NCI-H2081 (cell line): ENCODE measurements at places on chromosomes 6 and 20.
A peak's percentile ranks its signal among the peaks of the same experiment; 100 is the strongest.

DNA sequence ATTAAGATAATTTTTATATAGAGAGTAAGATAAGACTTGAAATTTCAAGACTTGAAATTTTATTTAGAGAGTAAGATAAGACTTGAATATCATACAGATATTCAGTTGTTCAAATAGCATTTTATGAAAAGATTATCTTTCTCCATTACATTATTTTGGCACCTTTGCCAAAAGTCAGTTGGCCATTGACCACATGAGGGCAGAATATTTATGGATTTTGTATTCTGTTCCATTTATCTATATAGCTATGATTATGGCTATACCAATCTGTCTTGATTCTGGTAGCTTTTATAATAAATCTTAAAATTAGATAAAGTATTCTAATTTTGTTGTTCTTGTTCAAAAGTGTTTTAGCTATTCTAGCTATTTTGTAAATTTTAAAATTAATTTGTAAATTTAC is 537.9 kb upstream of the GJE1 start:
- no peak for DNase-seq

GRCh38 chr6:48403587-48403986 is 292.6 kb upstream of the PTCHD4 start:
- DNase-seq = no peak

DNA sequence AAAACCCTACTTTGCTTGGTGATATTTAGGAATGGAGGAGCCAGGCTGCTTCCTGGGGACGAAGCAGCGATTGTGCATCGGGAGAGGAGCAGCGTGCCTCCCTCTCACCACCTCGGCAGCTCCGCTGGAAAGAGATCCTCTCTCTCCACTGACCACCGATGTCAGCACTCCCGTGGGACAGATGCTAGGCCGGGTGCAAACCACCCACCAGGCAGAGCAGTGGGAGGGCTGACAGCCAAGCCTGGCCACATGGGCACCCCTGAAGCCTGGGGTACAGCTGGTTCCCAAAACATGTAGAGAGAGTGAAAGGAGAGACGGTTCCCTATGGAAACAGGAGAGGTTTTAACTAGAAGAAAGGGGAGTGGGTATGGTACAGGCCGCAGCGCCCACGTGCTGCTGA is 220.0 kb downstream of the ANKRD60 start:
- DNase-seq = no peak

GRCh38 chr6:18187701-18188100 is 32.5 kb downstream of the KDM1B start:
- DNase-seq = no peak

DNA sequence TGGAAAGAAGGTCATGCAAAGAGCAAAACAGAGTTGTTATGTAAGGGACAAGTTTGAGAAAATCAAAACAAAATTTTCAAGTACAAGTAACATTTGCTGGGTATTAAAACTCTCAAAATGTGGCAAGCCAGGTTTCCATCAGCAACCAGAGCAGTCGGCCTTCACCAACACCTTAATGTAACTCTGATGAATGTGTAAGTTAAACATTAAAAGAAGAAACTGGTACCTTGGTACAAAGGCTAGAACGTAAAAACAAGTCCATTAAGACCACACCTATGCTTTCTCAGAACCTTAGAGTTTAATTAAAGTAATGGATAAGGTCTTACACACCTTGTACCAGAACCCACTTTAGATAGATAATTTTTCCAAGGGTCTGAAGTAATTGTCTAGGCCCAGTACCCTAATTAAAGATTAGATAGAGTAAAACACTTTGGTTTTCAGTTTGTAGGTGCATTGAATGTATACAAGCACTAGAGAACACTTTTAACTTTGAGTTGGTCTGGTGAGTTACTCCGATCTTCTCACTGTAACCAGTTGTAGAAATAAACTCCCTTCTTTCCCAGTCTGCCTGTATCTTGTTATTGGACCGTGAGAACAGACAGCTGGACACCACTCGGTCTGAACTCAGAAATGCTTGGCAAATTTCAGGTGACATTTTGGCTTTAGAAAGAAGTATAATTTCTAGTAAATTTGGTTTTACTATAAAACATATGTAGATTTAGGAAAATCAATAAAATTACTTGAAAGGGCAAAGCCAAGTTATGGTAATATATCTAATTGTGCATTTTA is 319.4 kb downstream of the HTR1B start:
- DNase-seq = no peak

DNA sequence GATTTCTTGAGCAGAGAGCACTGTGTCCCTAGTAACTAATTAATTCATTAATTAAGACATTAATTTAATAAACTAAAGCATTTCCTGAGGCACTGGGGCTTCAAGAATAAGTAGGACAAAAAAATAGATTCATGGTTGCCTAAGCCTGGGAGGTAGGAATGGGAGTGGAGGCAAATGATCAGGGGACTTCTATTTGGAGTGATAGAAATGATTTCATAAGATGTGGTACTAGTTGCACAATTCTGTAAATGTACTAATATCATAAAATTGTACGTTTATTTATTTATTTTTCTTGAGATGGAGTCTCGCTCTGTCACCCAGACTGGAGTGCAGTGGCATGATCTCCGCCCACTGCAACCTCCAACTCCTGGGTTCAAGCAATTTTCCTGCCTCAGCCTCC is 287.2 kb downstream of the KHDC1L start:
- no peak for DNase-seq

- DNase-seq = no peak
These were observed 4.6 kb upstream of the OSBPL2 start for GRCh38 chr20:62233684-62234083.

GRCh38 chr20:61263084-61263695 is 11.1 kb downstream of the CDH4 start:
- no peak for DNase-seq

DNA sequence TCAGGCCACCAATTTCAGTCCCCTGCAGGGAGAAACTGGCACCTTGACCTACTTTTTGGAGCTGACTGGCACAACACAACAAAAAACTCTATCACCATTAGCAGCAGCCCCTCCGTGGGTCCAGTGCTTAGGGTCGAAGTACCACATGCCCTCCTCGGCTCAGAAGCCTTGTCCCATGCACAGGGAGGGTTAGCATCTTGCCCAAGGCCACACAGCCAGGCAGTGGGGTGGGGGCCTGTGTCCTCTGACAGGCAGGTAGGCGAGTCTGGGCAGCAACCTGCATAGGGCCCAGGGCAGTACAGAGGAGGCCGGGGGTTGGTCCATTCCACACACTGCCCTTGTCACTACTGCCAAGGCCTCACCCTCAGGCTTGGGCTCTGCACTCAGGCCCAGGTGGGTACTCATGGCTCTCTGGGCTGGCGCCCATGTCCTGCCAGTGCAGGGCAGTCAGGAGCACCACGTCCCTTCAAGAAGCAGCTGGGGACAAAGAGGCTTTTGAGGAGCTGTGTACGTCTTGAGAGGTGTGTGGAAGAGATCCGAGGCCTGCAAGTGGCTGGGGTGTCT is 53.6 kb downstream of the PYGB start:
- no peak for DNase-seq

- peak; percentile 66 for DNase-seq
These were observed 128.6 kb upstream of the FAM83B start for GRCh38 chr6:54717849-54718455.

DNA sequence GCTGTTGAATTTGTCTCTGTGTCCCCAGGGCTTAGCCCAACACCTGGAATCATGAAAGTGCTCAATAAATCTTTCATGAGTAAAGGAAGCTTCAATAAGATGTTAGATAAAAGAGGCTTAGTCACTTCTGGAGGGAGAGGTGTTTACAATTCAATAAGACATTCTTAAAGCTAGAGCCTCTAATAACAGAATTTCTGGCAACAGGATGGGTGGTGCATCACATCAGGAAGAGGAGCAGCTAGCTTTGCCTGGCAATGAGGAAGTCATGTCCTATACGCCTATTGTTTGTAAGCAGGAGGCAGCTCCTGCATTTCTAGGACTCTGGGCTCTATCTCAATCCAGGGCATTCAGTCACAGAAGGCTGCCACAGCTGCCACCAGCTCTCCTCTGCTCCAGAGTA is 638.5 kb downstream of the EPM2A start:
- no peak for DNase-seq

DNA sequence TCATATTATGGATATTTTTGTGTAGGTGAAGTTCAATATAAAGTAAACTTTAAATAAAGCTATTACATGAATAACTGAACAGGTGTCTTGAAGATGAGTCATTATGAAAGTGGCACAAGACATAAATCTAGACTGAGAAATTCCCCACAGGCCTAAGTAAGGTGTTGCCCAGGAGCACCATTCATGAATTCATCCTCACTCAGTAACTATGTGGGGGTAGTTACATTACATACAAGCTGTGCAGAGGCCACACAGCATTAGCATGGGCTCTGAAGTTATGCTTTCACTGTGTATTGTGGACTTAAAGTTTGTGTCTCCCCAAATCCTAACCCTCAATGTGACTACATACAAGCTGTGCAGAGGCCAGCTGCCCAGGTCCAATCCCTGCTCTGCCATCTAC is 65.9 kb downstream of the BCAS1 start:
- no peak for DNase-seq

GRCh38 chr6:152595499-152595898 is 41.7 kb downstream of the SYNE1 start:
- no peak for DNase-seq

DNA sequence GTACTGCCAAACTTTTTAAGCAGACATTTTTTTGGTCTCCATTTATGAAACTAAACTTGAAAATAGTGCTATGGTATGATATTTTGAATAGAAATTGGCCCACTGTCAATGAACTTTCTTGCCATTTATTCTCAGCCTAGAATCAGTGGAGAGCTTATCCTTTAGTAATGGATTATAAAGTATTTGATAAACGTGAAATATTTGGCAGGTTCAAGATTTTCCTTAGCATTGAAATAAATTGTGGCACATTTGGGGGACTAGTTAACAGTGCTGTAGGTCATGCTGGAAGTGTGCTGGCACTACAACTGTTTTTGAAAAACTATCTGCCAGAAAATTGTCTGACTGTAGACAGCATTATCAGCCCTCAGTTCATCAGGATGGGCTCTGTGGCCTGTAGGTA is 2.1 kb downstream of the PRSS35 start:
- DNase-seq = no peak

- no peak for DNase-seq
These were observed 59.6 kb upstream of the SALL4 start for GRCh38 chr20:51861726-51862466.

DNA sequence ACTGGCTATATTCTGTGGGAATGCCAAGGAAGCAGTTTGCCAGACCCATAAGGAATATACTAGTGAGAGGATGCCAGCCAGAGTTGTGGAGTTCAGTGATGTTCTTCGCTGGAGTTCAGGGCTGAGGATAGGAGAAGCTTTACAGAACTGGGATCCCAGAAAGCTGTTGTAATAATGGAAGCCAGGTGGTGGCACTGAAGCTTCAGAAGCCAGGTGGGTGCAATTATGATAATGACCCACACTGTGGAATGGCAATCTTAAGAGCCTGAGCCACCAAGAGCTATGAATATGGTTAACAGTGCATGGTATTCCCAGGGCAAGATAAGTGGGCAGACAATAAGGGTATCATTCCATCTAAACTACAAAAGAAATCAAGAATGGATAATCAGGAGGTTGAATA is 25.1 kb upstream of the ENPP1 start:
- no peak for DNase-seq

GRCh38 chr20:62796699-62797491 is 622 bp downstream of the MRGBP start:
- no peak for DNase-seq

DNA sequence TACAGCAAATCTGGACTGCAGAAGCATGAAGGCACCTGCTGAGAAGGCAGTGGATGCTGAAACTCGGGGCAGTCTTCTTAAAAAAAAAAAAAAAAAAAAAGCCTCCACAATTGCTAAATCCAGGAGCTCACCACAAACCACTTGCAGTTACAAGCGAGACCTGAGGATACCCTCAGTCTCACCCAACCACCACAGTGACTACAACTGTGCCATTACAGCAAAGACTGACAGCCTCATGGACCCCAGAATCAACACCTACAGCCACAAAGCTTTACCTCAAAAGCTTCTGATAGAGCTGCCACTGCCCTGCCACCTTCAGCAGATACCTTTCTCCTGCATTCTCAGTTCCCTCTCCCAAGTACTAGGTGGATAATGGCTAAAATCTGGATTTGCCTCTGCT is 9.0 kb downstream of the COL21A1 start:
- no peak for DNase-seq

- DNase-seq = no peak
These were observed 396.1 kb downstream of the PLCB1 start for GRCh38 chr20:8527998-8528723.

DNA sequence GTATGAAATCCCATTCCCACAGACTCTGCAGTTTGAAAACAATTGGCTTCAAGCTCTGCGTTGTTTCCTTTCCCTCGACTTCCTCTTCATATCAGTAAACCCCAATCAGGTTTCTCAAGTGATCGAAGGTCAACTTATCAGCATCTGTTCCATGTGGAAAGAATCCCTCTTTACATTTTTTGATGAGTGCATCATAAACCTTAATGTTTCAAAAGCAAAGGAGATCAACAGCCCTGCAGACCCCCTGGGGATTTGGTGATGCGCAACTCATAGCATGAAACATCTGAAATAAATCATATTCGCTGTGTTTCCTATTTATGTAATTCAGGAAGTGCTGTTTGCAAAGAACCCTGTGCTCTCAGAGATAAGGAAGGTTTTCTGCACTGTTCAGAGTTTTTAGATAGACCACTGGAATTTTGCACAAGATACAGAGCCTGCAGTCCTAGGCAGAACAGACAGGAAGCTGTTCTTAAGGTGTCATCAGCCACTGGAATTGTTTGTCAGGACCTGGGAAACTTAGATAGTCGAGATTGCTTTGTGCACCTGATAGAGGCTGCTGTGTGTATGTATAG is 216.0 kb downstream of the HIVEP2 start:
- no peak for DNase-seq

DNA sequence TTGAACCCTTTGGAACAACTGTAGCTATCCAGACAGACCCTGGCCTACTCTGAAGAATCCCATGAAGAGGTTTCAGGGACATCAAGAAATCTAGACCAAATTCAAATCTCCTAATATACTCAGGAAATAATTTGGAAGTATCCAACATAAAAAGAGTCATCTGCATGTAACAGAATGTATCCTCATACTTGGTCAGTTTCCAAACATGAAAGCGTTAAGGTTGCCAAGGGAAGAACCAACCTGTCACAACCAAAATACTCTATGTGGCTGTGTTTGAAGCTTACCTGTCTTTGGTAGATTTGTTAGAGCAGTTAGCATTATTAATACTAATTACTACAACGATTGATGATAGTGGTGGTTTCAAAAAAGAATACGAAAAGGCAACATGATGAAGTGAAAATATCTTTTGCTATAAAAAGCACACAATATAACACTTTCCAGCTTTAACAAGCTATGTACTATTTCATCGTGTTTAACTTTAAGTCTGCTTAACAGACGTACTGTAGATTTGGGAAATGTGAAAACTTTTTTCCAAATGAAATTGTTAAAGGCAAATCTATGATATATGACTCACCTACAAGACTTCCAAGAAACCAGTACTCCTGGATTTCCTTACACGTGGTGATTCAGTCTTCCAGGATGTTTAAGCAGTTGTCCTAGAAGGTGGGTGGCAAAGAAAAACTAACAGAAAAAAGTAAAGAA is 46.6 kb upstream of the ENPP1 start:
- DNase-seq = no peak
